ENCODE measurements at places on chromosomes 5 and 9.
A peak's percentile ranks its signal among the peaks of the same experiment; 100 is the strongest.

- DNase-seq = no peak
Observed at GRCh38 chr5:91535499-91535898, 152.4 kb upstream of the ARRDC3 start.

- no peak for DNase-seq
Observed at GRCh38 chr9:22237497-22238363, 208.9 kb upstream of the DMRTA1 start.

GRCh38 chr9:88168564-88168963 is 30.3 kb upstream of the SPATA31C2 start:
- no peak for DNase-seq

- DNase-seq = no peak
Observed at GRCh38 chr5:169808118-169808581, 171.1 kb downstream of the DOCK2 start.

DNA sequence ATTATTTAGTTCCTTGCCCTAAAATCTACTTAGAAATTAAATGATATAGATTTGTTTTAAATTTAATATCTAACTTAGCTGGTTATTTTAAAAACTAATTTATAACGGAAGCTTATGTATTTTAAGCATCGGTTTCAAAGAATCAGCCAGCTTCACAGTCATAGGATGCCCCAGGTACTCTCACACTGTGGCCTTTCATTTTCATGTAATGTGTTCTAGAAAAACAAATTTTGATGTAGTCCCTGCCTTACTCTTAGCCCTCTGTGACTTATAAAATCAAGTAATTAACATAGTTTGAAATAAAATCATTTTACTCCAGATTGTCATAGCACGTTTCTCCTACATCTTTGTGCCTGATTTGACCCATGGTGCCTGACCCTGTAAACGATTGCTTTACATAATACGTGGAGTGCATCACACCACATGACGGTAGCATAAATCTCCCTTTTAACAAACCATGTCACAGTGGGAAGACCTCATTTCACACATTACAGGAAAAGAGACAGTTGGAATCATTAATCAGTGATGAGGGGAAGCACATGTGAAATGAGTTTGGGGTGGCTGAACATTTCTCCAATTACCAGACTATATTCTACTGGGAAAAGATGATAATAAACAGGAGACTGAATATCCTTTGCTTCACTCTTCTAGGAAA is 731.5 kb upstream of the CDH9 start:
- no peak for DNase-seq

DNA sequence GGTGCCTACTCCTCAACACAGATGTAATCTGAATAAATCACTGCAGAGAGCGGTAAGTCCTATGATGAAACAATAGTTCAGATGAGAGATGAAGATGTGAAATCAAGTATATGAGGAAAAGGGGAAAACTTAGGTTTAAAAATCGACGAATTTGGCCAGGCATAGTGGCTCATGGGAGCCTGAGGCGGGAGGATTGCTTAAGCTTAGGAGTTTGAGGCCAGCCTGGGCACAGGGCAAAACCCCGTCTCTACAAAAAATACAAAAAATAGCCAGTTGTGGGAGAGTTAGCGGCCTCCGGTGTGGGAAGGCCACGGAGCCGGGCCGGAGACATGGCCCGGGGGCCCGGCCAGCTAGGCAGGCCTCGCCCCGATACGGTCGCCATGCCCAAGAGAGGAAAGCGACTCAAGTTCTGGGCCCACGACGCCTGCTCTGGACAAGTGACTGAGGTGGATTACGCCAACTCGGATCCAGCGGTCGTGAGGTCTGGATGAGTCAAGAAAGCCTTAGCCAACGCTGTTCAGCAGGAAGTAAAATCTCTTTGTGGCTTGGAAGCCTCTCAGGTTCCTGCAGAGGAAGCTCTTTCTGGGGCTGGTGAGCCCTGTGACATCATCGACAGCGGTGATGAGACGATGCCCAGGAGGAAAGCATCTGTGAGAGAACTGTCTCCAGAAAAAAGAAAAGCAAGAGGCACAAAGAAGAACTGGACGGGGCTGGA is 62.8 kb upstream of the SUB1 start:
- no peak for DNase-seq

- no peak for DNase-seq
Observed at GRCh38 chr5:119255571-119256356, 100.1 kb upstream of the TNFAIP8 start.

- DNase-seq = no peak
Observed at GRCh38 chr9:124385623-124386022, 29.6 kb downstream of the PSMB7 start.

- no peak for DNase-seq
Observed at GRCh38 chr5:85670417-85670816, 947.3 kb upstream of the COX7C start.

DNA sequence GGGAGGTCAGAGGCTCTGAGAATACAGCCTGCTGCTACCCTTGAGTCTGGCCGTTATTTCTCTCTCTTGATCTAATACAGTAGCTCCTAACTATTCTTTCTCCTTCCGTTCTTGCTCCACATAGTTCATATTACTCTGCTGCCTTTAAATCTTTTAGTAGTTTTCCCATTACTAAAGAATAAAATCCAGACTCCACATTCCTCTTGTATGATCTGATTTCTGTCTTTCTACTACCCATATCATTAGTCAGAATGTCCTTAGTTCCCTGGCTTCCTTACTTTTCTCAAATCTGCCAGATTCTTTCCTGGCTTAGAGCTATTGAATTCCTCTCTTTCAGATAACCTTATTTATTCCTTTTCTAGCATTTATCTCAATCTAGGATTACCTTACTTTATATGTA is 40.0 kb downstream of the MARCHF6 start:
- DNase-seq = no peak

- peak; percentile 7 for DNase-seq
Observed at GRCh38 chr9:137431416-137431931, 8.3 kb downstream of the NOXA1 start.

DNA sequence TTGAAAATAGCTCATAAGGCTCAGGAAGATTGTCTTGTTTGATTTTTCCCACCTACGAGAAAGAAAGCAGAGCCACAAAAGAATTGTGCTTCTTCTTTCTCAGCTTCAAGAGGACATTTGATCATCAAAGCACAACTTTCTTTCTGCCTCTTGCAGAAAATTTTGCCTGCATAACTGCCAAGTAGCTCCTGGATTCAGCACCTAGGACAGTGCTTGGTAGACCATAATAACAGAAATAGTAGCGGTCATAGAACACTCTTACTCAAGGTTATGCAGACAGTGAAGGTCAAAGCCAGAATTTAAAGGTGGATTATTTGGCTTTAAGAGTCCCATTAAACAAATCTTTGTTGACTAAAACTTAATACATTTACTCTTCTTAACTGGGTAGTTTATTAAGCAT is 594.7 kb upstream of the CCNG1 start:
- DNase-seq = no peak

- no peak for DNase-seq
Observed at GRCh38 chr5:100623719-100624118, 88.5 kb downstream of the FAM174A start.

GRCh38 chr5:172667786-172668593 is 26.9 kb downstream of the NEURL1B start:
- DNase-seq = no peak

DNA sequence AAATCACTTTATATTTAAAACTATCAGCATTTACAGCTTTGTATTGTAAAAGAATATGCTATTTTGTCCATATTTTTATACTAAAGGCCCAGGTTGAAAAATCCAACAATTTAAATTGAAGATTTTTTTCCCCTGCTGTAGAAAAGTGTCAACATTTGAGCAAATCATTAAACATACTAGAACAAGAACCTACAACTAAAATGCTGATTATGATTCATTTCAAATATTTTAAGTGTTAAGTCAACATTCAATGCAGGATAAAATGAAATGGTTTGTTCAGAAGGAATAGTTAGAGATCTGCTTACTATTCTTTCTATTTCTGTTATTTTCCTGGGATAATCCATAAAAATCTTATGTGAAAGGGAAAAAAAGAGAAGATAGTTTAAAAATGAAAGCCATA is 866.5 kb upstream of the DMAC1 start:
- no peak for DNase-seq

GRCh38 chr5:170761048-170761707 is 22.3 kb upstream of the GABRP start:
- no peak for DNase-seq

- DNase-seq = no peak
Observed at GRCh38 chr5:75890546-75890945, 173.3 kb upstream of the POC5 start.

DNA sequence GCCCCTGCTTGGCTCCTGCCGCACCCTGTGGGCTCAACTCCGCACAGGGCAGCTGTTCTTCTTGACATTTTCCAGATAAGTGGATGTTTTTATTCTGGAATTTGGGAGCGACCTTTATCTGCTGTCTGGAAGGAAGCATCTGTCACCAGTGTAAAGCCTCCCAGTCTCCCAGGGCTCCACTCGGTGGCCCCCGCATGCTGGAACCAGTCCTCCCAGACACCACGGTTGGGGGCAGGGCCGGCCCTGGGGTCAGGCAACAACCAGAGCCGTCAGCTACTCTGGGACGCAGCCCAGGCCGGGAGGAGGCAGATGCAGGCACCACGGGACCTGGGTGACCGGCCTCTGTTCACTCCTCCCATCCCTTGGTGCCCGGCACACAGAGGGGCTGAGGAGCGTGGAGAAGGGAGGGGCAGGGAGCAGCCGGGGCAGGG is 92.8 kb upstream of the ADAMTS2 start:
- no peak for DNase-seq

All from posterior cingulate gyrus (tissue), 11 donors.